NCI-H226 (cell line): ENCODE measurements at places on chromosomes 4 and X.

- DNase-seq: no peak
Observed at GRCh38 chrX:9873952-9874351, 87.7 kb downstream of the SHROOM2 start.

GRCh38 chrX:65630771-65631170 is 36.7 kb upstream of the MSN start:
- DNase-seq: no peak

DNA sequence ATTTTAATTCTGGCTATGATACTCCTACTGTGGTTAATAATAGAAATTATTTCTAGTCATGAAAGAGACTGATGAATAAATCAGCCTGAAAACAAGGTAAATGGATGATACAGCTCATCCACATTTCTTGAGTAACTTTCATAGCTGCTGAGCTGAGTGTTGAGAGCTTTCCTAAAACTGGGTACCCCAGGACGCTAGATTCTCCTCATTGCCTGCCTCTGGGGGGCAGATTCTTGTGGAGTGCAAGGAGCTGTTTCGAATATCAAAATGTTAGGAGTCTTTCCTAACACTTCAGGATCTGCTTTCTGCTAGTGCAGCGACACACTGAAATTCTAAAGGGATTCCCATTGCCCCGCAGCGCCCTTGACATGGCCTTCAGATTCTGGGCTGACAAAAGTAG is 2.1 kb downstream of the MND1 start:
- DNase-seq: no peak

GRCh38 chr4:184281231-184282139 is 63.8 kb upstream of the ENPP6 start:
- DNase-seq: no peak

GRCh38 chr4:2667428-2667827 is 88.7 kb downstream of the TNIP2 start:
- no peak for DNase-seq
